Mesendoderm (in vitro differentiated cells): ENCODE measurements at places on chromosomes 5 and 9.
A peak's percentile ranks its signal among the peaks of the same experiment; 100 is the strongest.

- DNase-seq: no peak
These were observed 126.9 kb upstream of the ANKRD55 start for GRCh38 chr5:56359809-56360685.

- DNase-seq: peak; percentile 54
These were observed 9.1 kb upstream of the PTGES start for GRCh38 chr9:129761901-129762369.

- no peak for DNase-seq
These were observed 28.0 kb upstream of the MLLT3 start for GRCh38 chr9:20650313-20650712.

DNA sequence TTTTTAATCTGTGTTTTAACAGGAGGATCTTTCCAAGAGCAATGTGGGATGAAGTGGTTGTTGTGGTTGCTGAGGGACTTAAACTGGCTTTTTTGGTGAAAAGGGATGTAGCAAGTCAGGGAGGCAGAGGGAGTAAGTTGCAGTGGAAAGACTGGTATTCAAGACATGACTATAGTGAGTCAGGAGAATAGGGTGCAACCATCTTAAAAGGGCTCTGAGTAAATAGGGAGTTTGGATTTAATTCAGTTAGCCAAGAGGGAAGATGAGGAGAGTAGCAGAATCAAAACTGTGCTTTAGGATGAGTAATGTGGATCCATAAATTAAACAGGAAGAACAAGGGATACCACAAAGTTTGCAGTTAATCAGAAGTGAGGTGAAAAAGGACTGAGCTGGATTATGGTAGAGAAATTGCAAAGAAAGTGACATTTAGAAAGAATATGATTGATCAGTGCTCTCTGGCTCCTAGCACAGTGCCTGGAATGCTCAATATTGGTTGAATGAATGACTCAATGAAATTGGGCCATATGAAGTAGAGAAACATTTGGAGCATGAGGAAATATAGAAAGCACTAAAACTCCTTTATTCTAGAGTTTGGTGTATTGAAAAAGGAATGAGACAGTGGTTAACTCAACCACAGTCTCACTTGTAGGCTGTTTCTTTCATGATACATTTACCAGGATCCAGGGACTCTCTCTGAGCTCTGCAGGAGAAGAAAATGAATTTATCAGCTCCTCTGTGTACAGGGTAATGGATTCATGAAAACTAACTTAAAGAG lies 5.1 kb downstream of the POLR3G start:
- DNase-seq: peak; percentile 6

- DNase-seq: no peak
These were observed 15.6 kb downstream of the SLC35D2 start for GRCh38 chr9:96367943-96368342.

GRCh38 chr9:72751541-72751940 lies 201.3 kb downstream of the ALDH1A1 start:
- no peak for DNase-seq

DNA sequence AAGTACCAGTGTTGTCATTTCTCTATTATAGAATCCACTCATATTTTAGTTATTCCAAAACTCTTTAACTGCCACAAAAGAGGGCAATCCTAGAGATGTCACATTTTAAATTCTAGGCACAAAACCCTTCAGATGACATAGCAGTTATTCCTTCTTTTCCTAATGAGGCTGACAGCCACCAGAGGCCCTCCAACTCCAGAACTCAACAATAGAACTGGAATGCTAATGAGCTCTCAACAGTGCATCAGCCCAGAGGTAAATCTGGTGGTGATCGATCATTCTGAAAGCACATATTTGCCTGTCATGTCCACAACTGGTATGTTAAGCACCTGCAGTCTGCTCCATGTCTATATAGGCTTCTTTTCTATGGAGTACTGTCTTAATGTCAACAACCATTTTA lies 40.2 kb upstream of the RAB3C start:
- no peak for DNase-seq

GRCh38 chr5:129951039-129951438 lies 46.8 kb downstream of the CHSY3 start:
- DNase-seq: no peak

DNA sequence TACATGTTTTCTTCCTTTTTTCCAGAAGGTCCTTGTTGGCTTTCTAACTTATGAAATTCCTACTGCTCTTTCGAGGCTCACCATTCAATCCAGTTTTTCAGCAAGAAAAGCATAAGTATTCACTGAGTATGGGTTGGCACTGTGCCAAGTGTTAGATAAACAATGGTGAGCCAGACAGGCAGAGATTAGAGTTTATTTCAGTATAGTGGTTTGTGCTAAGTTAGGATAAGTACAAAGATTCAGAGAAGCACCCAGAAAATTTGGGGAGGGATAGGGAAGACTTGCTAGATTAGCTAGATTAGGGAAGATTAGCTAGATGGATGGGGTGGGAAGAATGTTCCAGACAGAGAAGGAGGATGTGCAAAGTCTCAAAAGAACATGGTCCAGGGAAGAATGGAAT lies 122.9 kb downstream of the OXCT1 start:
- no peak for DNase-seq

- DNase-seq: no peak
These were observed 11.1 kb upstream of the CEP72 start for GRCh38 chr5:600886-601541.

GRCh38 chr5:141040093-141040770 lies 10.9 kb upstream of the PCDHB1 start:
- DNase-seq: peak; percentile 89

DNA sequence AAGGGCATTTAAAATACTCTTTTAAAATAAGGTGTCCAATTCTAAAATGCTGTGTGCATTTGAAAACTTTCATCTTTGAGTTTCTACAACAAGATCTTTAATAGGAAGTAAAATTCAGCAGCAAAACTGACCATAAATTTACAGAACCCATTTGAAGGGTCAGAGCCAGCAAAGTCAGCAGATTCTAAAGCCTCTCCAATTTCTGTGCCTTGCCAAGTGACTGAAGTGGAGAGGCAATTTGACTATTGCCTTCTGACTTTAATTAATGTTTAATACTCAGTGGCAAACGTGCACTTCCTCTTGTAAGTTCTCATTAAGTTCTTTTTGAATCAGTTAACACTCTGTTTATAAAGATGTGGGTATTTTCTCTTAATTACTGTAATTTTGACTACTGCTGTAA lies 155.2 kb downstream of the BAAT start:
- DNase-seq: no peak

GRCh38 chr5:67214707-67215447 lies 18.3 kb upstream of the CD180 start:
- no peak for DNase-seq

- no peak for DNase-seq
These were observed 61.1 kb downstream of the TARS1 start for GRCh38 chr5:33501899-33502298.

- no peak for DNase-seq
These were observed 165.8 kb downstream of the MELK start for GRCh38 chr9:36738318-36738976.

DNA sequence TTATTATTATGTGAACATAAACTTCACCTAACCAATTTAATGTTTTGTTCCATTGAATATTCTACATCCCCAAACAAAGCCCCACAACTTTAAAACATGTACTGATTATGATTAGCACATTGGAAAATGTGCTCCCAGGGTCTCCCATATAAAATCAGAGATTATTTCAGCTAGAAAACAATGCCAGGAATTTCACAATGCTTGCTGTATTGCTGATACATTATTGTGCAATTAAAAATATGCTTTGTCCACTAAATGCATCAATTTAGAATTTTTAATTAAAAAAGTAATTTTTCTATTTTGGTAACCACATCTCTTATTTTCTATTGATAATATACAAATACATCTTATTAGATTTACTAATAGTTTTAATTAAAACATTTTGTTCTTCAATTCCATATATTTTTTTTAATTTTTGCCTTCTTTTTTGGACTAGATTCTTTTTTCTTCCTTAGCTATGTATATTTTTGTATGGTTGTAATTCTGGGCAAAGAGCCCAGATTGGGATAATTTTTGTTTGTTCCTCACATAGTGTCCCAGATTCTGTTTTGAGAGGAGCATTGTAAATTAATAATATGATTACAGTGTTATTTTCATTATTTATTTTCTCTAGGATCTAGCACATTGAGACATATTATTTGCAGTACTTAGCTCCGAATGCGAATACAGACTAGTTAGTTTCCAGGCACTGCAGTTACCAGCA lies 241.5 kb upstream of the CDH18 start:
- no peak for DNase-seq

GRCh38 chr5:132510076-132510475 lies 19.5 kb upstream of the IRF1 start:
- no peak for DNase-seq

GRCh38 chr9:112104401-112104800 lies 70.7 kb downstream of the SUSD1 start:
- DNase-seq: no peak

GRCh38 chr5:56202483-56202882 lies 30.6 kb downstream of the ANKRD55 start:
- DNase-seq: no peak

- DNase-seq: no peak
These were observed 196.2 kb downstream of the RGS3 start for GRCh38 chr9:113659740-113660139.

DNA sequence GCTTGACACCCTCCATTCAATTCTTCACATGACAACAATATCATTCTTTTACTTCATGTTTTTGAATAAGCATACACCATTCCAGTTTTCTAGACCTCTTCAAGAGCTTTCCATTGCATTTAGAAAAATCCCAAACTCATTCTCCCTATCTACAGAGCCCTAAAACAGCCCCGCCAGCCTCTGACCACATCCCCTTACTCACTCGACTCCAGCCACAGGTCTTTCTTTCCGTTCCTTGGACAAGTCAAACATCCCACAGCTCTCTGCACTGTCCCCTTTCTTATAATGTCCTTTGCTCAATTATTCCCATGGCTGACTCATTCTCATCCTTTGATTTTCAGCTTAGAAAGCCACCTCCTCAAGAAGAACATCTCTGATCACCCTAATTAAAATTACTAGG lies 38.2 kb downstream of the TTC39B start:
- no peak for DNase-seq

GRCh38 chr5:171837522-171837921 lies 51.9 kb downstream of the SMIM23 start:
- no peak for DNase-seq

DNA sequence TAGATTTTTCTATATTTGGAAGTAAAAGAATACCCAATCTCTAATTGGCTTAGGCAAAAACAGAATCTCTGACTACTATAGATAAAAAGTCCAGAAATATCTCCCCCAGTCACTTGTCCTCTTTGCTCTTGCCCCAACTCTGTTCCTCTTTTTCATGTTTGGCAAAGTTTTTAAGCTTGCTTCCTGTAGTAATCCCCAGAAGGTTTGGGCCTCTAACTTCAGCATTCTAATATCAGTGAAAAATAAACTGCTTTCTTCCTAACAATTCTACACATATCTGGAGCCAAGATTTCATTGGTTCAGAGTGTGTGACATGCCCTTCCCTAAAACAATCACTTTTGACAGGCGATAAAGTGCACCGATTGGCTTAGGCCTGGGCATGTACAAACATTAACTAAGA lies 1680.3 kb downstream of the MAT2B start:
- DNase-seq: no peak

DNA sequence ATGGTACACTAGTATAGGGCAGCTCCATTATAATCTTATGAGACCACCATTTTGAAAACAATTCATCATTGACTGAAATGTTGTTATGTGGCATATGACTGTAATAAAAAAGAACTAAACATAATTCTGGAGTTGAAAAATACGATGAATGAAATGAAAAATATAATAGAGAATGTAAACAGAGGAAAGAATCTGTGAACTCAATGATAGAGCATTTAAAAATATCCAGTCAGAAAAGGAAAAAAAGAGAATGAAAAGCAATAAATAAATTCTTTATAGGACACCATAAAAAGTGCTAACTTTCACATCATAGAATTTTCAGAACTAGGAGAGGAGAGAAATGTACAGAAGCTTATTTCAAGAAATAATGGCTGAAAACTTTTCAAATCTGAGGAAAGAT lies 17.6 kb upstream of the VCAN start:
- DNase-seq: no peak

DNA sequence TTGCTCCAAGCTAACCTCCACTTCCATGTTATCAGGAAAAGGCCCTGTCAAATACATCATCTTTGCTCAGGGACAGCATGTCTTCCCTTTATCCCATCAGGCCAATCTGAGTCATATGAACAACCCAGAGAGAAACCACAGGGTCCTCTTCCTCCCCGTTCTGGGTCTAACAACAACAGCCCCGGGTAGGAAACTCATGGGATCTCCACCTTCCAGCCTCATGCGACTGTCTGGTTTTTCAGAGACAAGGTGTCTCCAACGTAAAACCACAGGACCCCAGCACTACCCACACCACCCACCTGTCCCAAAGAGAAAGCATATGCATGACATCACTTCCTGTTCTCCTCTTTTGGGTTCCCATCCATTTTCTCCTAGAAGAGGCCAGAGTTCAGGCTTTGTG lies 217.9 kb downstream of the ENC1 start:
- no peak for DNase-seq

DNA sequence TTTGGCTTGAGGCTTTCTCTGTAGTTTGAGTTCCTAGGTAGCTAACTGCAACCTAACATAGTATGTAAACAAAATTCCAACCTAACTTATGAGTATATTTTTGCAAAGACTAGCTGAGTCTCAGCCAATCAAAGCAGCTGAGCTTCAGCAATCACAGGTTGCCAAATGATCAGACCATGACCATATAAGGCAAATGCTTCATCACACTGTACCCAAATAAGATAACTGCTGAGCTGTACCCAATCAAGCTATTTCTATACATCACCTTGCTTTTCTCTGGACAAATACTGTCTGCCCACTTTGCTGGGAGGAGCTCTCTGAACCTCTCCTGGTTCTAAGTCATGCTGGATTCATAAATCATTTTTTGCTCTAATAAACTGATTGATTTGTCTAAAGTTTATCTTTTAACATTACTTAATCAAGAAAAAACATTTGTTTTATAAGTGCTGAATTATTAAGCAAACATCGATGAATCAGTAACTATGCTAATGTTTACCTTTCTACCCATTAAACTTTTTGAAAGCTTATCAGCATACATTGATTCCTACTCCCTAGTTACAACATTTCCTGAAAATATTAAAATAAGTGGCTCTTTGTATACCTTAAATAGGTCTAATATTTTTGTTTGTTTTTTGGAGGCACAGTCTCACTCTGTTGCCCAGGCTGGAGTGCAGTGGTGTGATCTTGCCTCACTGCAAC lies 129.7 kb upstream of the PCA3 start:
- no peak for DNase-seq

DNA sequence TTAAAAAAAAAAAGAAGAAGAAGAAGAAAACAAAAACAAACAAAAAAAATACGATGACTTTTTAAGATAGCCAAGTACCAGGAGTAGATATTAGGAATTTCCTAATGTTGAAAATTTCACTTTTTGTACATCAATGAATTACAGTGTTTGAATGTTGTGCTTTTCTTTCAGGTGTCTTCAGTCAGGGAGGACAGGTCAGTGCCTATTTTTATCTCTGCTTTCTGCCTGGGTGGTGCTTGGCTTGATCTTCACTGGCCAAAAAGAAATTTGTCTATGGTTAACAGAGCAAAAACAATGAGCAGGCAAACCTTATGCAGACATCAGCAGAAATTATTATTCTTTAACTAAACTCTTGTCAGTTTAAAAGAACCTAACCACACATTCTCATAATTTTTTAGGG lies 3.0 kb downstream of the SPINK6 start:
- DNase-seq: no peak
